HTR-8/SVneo (cell line): ENCODE measurements at places on chromosomes 6 and 20.
A peak's percentile ranks its signal among the peaks of the same experiment; 100 is the strongest.

- DNase-seq: peak; percentile 24
These were observed 73.4 kb upstream of the NOX3 start for GRCh38 chr6:155528982-155529453.

GRCh38 chr6:69861986-69862385, 4.4 kb upstream of the COL19A1 start:
- no peak for DNase-seq

GRCh38 chr6:52491203-52492069, 71.3 kb downstream of the EFHC1 start:
- no peak for DNase-seq

DNA sequence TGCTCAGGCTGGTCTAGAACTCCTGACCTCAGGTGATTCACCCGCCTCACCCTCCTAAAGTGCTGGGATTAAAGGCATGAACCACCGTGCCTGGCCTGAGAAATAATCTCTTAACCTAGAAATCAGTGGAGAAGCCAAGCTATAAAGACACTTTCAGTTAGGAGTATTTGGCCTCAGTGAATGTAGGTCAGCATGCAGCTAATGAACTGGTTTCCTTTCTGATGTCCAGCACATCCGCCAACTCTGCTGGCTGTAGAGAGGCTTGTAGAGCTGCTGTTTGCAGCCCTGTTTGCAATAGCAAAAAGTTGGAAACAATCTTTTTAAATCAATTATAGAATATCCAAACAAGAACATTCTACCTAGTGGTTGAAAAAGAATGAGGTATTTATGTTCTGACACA, 42.4 kb upstream of the ELOVL5 start:
- no peak for DNase-seq

DNA sequence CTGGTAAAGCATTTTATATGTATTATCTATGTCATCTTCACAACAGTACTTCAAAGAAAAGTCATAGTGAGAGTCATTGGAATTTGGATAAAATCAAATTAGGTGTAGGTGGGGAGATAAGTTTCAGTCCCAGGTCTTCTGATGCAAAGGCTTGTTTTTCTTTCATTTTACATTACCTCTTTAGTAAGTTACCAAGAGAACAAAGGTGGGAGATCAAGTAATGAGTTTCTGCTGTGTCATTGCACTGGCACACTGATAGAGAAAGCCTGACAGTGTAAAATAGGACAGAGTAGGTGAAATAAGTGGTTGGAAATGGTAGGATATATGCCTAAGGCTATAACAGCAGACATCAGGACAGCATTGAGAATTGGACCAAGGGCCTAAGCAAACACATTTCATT, 250.4 kb downstream of the NKAIN2 start:
- no peak for DNase-seq

DNA sequence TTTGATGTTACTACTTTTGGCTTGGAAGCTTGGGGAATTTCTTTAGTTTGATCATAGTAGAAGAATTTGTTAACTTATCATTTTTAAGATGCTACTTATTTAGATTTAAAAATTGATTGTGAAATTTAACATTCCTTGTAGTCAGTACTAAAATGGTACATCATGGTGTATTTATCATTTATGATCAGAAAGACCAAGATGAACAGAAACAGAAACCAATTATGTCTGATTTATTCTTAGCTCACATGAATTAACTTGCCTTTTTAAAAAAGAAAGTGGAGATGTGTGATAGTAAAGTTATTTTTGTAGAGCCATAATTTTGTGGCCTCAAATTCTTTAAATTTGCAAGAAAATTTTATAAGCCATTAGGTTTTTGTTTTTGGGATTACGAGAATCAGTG, 77.6 kb downstream of the LIN28B start:
- DNase-seq: no peak

- no peak for DNase-seq
These were observed 22.5 kb upstream of the NHSL1 start for GRCh38 chr6:138521790-138522189.

GRCh38 chr6:113329942-113330635, 527.1 kb upstream of the MARCKS start:
- DNase-seq: no peak

DNA sequence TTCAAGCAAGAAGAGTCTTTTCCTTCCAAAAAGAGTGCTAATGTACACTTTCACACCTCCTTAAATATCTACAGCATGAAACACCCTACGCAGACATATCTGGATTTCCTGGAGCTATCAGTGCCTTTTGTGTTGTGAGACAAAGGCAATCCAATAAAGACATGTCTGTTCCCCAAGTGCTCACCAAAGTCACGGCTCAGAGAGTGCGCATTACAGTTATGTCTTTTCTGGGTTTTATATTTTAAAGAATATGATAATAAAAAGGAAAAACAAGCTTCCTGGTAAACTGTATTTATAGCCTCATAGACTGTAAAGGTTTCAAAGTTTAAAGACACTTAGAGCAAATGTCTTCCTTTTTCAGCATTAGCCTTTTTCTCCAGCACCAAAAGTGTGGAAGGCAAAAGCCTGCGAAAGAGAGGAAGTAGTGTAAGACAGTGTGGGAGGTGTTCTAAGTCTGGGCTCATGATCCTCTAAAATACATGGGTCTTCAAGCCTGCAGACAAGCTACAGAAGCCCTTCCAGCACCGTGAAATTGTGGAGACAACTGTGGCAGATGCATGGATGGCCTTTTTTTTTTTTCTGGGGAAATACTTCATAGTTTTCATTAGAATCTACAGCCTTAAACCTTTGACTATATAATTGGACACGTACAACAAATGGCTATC, 135.0 kb upstream of the SLC35B3 start:
- DNase-seq: no peak

GRCh38 chr6:150298676-150299075, 70.1 kb upstream of the IYD start:
- DNase-seq: no peak

DNA sequence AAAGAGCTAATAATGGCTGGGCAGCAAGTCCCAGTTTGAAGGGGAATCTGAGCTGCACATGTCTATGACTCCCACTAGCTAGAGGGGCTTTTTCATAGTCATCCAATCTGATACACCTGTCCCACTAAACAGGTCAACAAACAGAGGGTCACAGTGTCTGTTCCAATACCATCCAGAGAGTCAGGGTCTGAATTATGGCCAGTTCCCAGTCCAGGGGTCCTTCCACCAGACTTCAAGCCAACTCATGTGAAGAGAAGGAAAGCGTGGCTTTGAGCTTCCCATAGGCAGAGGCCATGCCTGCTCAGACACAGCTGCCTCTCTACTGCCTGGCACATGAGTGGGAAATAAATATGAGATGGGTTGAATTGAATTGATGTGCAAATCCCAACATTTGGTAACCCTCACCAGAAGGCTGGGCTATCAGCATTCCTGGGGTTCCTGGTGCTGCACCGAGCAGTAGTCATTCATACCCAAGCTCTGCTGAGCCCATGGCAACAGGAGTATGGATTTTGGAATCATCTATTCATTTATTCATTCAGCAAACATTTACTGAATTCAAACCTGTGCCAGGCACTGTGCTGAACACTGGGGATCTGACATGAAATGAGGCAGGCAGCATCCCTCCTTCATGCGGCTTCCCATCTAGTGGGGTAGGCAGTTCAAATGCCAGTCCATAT, 17.2 kb downstream of the TP53RK start:
- DNase-seq: no peak

DNA sequence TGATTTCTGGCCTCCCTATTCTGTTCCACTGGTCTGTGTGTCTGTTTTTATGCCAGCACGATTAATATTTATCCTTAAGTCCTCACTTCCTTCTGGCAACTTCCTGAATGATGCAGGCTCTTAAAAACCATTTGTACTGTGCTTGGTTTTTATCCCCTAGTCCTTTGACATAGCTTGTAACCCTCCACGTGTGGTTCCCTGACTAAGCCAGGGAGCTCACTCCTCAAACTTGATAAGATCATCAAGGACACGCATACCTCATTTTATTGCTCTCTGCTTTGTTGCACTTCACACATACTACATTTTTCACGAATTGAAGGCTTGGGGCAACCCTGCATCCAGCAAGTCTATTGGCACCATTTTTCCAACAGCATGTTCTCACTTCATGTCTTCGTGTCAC, 166.4 kb upstream of the UST start:
- no peak for DNase-seq

DNA sequence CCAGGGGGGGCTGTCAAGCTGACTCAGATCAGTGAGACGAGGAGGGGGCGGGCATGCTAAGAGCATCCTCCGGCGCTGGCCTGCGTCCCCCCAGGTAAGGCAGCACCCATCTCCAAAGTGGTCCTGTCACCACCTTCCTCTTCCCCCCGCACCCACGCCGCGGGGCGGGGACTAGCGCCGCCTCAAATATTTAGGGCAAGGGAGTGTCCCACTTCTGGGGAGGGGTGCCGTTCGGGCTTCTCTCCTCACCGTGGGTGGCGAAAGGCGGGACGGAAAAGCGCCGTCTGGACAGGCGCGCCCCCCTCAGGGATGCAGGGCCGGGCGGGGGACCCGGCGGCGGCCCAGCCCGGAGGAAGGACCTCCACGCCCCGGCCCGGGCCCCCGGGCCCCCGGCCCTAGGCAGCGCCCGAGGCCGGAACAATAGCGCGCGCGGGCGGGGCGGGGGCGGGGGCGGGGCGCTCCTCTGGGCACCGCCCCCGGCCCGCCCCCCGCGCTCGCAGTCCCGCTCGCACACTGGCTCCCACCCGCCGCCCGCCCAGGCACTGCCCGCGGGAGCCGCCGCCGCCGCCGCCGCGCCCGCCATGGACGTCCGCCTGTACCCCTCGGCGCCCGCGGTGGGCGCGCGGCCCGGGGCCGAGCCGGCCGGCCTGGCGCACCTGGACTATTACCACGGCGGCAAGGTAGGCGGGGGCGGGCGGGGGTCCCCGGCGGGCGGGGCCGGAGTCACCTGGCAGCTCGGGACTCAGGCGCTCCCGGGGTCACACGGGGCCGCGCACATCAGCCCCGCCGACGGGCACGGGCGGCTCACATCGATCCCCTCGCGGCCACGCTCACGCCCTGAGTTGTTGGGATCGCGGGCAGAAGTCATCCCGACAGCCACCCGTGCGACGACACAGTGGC, at the start of gene TOX2:
TSS of gene TOX2 (plus strand) at position 542 of the 900 bp plus-strand sequence. CDS start at position 582, 40 bp downstream.
- DNase-seq: peak; percentile 93

GRCh38 chr6:149060300-149060984, 257.1 kb upstream of the TAB2 start:
- DNase-seq: no peak

DNA sequence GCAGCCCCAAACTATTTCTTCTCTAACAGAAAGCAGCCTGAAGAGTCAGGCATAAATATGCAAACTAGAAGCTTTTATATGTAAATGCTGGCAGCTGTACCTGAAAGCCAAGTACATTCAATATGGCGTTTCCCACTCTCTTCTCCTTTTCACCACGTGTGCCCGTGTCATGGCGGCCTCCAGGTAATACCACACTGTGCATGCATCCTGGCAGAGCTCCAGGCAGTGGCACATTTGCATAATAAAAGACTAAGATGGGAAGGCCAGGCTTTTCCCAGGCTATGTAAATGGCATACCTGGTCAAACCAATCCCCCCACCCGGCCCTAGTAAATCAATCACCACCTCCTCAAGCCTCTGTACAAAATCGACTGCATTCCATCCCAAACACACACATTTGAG, 120.6 kb downstream of the MMUT start:
- DNase-seq: no peak

DNA sequence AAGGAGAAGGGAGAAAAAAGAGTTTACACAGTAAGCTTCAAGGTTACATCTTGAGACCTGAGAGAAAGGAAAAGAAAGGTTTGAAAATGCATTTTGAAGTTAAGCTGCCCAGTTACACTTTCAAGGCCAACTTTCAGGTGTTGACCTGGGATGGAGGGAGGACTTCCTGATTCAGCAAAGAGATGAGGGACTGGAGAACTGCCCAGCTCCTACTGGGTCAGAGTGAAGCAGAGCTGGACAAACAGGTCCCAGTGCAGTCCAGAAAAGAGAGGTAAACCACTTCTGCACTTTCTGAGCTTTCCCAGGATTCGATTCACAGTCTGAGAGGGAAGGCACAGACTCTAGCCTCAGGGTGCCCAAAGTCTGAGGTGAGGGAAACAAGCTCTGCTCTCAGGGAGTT, 6.0 kb upstream of the TJAP1 start:
- DNase-seq: no peak

DNA sequence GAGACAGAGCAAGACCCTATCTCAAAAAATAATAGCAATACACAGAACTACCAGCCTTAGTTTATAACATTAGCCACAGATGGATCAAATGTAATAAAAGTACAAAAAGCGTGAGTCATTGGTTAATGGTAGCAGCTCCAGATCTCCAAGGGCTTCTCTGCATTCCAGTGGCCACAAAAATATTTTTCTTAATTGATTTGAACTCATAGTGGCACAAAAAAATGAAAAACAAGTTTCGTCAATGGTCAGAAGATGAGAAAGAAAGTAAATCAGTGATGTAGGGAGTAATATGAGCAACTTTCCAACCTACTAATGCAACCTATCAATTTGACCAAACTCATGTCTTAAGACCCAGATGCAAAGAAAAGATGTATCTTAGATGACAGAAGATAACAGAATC, 79.6 kb downstream of the CEP57L1 start:
- peak; percentile 8 for DNase-seq

DNA sequence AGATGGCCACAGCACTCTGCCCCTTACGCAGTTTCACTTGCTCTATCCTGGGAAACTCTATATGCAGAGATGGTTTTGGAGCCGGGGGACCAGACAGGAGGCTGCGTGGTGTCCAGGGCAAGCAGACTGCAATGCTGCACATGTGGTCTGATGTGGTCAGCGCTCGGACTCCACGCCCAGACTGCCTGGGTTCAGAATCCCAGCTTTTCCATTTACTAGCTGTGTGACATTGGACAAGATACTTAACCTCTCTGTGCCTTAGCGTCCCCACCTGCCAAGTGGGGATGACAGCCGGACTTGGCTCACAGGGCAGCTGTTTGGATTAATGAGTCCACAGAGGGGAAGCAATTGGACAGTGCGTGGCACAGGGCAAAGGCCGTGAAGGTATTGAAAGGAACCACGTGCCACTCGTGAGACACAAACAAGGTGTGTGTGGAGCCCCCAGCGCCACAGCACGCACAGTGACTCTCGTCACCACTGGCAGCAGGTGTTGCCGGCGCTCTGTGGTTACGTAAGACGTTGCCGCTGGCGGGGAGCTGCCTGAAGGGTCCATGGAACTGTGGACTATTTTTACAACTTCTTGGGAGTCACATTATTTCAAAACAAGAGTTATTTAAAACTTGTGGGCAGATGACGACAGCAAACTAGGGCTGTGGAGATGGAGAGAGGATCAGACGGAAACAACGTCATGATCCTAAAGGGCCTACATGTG, 201.4 kb downstream of the PREX1 start:
- DNase-seq: no peak

GRCh38 chr6:56540232-56541029, 102.3 kb downstream of the DST start:
- no peak for DNase-seq

GRCh38 chr6:139418481-139419132, 44.2 kb upstream of the CITED2 start:
- DNase-seq: no peak

DNA sequence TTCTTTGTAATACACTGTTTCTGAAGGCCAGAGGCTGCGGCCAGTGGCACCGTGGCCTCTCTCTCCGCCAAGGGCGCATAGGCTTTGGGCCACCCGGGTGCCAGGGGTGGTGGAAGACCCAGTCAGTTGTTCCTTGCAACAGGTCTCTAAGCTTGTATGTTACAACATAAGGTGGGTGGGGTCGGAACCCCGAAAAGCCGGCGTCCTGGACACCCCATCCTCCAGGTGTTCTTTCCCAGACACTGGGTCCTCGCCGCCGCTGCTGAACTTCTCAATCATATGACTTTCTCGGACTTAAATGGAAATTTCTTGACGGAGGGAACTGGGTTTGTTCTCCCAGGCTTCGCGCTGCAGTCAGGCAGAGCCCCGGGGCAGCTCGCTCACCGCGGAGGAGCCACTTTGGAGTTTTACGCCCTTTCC, 983 bp upstream of the KCNQ5 start:
- DNase-seq: no peak
